ENCODE measurements at places on chromosomes 7 and 10.

- DNase-seq, result no peak
Observed at GRCh38 chr10:13441476-13441875, 87.3 kb downstream of the BEND7 start.

GRCh38 chr7:133434246-133434865 is 181.5 kb downstream of the EXOC4 start:
- DNase-seq, result no peak

GRCh38 chr10:46307281-46308112 is 20.7 kb downstream of the ANTXRL start:
- no peak for DNase-seq

DNA sequence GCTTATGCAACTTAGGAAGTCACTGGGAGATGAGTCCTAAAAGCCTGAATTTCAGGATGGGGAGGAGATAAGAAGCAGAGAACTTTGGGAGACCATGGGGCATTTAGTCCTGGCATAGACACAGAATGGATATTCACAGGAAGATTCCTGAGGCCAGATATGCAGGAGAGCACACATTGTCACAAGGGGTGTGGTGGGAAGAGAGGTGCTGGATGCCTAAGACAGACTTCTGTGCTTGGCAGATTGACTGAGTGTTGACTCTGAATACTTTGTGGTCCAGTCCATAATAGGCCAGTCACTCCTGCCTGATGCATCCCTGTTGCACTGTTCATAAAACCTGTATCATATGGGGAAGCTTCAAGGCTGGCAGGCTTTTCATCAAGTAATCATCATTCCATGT is 18.5 kb downstream of the SRI start:
- no peak for DNase-seq

GRCh38 chr10:47440207-47440606 is 43.7 kb downstream of the ANXA8 start:
- DNase-seq, result no peak

DNA sequence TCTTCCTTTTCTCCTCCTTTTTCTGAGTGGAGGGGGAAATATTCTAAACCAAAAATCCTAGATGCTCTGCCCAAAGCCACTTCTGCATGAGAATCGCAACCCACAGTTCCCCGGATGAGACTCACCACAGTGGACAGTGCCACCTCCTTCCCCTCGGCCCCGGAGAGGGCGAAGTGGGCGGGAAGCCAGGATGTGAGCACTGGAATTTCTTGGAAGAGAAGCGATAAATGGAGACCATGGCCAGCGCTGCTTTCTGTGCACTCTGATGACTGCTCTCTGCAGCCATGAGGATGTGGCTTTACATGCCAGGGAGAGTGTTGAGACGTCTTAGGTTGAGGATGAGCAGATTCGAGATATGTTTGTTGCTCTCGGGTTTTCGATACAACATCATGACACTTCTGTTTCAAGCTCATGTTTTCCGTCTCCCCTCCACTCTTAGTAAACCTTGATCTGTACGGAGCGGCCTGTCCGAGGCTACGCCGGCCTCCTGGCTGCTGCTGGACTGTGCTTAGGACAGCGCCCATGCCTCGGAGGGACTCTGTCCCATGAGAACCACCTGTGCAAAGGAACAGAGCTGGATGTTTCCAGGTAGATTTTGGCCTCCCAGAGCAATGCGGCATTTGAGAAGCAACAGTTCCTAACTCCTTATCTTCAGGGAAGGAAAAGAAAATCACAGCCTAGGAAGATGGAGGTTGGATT is 414.6 kb upstream of the FOXK1 start:
- DNase-seq, result no peak

DNA sequence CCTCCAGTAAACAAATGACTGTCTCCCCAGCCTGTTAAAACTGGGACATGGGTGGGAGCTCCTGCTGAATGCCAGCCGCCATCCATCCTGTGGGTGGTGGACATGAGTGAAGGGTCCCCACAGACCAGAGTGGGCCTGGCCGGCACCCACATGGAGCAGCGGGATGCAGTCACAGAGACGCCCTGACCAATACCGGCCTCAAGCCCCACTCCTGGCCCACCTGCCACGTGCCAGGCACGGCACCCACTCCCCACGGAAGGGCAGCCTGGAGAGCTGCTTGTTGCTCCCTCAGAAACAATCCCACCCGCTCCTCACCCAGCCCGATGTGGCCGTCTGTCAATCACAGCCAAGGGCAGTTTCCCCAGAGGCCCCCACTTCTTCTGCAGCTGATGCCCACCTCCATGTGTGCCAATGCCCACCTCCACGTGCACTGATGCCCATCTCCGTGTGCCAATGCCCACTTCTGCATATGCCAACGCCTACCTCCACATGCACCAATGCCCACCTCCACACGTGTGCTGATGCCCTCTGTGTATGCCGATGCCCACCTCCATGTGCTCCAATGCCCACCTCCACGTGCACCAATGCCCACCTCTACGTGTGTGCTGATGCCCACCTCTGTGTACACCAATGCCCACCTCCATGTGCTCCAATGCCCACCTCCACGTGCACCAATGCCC is 42.8 kb upstream of the DNAAF5 start:
- no peak for DNase-seq
